ENCODE measurements at places on chromosomes 2 and 18.

DNA sequence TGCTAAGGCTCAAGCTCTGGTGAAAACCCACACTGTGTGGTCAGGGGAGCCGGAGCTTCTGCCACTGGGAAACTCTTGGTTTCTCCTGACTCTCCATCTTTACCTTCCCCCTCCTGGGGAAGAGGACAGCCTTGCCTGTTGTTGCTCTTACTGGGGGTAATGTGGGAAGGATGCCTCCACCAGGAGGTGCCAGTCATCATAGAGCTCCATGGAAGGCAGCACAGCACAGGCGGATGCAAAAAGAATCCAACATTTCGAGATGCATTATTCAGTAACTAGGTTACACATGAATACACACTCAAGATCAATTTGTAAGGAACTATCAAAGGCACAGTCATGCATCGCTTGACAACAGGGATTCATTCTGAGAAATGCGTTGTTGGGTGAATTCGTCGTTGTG, 322.6 kb downstream of the AFF3 start:
- no peak for DNase-seq

- DNase-seq, result no peak
These were observed 3.0 kb upstream of the INPP1 start for GRCh38 chr2:190340369-190340768.

GRCh38 chr2:102114290-102114721, 28.2 kb upstream of the IL1R1 start:
- DNase-seq, result no peak

DNA sequence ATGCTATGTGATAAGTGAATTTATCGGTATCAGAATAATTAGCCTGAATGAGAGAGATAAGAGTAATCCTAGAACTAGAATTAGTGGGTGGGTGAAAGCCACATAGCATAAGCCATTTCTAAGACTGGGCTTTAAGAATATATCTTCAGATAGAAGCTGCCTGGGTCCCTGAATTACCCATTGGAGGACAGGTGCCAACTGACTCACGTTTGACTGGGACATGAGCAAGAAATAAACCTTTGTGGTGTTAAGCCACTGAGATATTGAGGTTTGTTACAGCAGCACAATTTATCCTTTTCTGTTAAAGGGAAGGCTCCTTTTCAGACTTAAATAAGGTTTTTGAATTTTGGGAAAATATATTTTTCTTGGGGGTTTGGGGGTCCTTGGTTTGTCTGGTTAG, 95.9 kb downstream of the POLE4 start:
- no peak for DNase-seq

DNA sequence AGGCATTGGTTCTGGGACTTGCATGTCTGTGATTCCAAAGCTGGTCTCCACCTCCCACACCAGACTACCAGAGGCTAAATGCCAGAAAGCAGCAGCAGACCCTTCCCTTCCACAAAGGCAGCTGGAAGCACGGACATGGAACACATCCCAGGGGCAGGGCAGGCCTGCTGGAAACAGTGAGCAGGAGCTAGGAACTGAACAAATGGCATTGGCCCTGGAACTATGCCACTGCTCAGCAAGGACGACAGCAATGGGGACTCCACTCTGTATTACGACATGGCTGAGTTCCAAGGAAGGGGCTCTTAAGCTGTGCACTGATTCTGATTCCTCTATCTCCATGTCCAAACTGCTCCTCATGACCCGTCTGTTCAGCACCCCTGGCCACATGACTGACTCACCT, 77.8 kb upstream of the TFCP2L1 start:
- DNase-seq, result no peak

DNA sequence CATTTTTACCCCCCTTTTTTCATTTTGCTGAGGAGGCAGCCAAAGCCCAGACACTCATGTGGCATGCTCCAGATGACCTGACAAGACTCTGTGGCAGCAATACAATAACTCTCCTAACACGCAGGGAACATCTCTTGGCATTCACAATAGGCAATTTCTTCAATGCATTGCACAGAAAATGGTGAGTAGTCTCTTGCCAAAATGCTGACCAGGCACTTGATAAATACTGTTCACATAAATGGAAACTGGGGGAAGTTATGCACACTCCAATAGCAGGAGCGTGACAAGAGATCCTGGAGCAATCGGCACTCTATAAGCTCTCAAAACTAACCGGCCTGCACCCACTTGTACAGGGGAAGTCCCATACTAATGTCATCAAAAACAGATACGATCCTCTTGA, 66.3 kb downstream of the NBAS start:
- DNase-seq, result no peak

DNA sequence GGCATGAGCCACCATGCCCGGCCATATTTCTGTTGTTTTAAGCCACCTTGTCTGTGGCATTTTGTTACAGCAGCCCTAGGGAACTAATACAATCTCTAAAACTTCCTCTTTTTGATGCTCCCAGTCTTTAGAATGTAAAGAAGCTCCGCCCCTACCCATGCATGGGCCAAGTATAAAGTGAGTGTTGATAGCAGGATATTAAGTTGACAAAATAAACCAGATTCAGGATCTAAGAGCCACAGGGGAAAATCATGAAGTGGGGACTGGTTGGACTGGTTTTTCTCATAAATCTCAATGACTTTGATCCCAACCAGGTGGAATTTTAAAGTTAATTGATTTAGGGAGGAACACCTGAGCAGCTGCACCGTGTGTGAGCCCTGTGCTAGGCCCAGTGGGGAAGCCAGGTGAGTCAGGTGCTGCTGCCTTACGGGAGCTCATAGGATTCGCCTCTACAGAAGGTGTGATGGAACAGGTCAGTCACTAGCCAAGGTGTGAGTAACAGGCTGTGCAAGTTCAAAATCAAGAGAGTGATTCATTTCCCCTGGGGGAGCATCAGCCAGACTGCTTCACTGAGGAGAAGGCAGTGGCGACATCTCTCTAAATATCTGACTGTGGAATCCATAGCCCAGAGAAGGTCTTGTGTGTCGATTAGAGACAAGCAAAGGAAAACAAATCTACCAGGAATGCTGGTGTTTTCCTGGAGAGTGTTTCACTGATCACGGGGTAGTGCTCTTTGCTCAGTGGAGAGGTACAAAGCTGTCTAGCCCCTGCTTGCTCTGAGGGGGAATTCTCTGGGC, 63.0 kb upstream of the MSH2 start:
- peak; percentile 79 for DNase-seq

- DNase-seq, result no peak
These were observed 217 bp downstream of the PXDN start for GRCh38 chr2:1744151-1744445.

DNA sequence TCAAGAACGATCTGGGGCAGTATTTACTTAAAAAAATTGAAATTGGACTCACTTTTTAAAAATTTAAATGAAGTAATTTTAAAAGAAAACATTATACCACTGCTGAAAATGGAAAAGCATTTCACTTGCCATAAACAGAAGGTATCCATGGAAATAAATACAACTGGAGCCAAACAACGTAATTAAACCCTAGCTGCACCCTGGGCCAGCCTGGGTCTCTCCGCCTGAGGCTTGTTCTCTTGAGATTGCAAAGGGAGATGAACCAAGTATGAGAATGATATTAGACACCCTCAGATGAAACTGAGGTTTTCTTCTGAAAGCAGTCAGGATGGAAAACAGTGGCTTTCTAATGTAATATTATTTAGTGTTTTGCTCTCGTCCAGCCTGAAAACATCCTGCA, 264.4 kb downstream of the KCNE4 start:
- no peak for DNase-seq

- DNase-seq, result no peak
These were observed 32.5 kb upstream of the SOS1 start for GRCh38 chr2:39153312-39153711.

DNA sequence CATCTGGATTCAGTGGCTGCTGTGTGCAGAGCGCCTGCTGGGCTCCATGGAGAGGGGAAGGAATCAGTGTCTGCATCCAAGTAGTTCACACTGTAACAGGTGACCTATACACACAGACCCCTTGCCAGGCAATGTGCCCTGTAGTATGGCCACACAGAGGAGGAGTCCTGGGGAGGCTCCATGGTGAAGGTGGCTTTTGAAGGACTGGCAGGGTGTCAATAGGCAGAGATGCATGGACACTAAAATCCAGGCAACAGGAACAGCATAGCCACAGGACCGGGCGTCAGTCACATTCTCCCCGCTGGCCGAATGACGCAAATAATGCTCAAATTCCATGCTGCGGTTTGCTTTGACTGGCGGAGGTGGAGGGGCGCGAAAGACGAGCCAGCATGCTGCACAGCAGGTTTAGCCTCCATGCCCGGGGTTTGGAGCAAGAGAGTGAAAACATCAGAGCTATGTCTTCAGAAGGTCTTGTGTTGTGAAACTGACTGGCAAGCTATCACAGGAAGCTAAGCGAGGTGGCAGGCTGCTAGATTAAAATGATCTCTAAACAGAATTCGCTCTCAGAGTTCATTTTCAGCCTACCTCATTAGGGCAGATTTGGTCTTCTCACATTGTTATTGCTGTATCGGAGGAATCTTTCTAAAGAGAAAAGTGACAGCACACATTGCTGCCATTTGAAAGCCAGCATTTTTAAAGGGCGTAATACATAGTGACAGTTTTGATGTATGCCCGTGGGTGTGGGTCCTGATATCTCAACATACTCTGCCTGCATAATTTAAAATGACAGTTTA, 1.2 kb upstream of the CHMP1B start:
- no peak for DNase-seq

GRCh38 chr2:173196638-173197037, 121.0 kb downstream of the MAP3K20 start:
- no peak for DNase-seq

GRCh38 chr2:7190587-7191324, 273.5 kb downstream of the RNF144A start:
- no peak for DNase-seq

DNA sequence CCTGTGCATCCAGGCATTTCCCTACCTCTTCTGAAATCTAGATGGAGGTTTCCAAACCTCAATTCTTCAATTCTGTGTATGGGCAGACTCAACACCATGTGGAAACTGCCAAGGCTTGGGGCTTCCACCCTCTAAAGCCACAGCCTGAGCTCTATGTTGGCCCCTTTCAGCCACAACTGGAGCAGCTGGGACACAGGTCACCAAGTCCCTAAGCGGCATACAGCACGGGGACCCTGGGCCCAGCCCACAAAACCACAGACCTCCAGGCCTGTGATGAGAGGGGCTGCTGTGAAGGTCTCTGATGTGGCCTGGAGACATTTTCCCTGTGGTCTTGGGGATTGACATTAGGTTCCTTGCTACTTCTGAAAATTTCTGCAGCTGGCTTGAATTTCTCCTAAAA, 255.4 kb downstream of the TDRD15 start:
- no peak for DNase-seq

- peak; percentile 58 for DNase-seq
These were observed 106.4 kb downstream of the KCNH7 start for GRCh38 chr2:162731917-162732804.

GRCh38 chr2:200220251-200220650, 86.2 kb upstream of the SPATS2L start:
- DNase-seq, result no peak

GRCh38 chr18:44758861-44759631, 78.4 kb downstream of the SETBP1 start:
- no peak for DNase-seq

GRCh38 chr2:238790833-238791230, 57.1 kb upstream of the TWIST2 start:
- no peak for DNase-seq

DNA sequence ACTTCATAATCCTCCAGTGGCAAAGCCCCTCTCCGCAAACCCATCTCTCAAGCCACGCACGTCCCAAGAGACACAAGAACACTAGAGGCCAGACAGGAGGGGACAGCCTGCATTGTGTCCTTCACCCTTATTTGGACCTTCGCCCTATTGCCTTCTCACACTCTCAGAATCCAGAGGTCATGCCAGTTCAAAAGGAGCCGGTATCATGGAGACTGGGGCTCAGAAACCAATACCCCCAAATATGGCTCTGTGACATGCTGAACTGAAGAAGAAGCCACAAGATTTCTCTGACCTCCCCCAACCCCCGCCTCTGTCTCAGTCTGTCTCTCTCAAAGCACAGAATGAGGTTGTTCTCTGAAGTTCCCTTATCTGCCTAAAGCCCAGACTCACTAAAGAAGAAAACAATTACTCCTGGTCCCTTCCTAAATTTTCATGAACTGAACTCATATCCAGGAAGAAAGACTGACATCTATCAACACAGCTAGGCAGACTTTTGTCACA, 19.2 kb upstream of the SPATA3 start:
- DNase-seq, result no peak

DNA sequence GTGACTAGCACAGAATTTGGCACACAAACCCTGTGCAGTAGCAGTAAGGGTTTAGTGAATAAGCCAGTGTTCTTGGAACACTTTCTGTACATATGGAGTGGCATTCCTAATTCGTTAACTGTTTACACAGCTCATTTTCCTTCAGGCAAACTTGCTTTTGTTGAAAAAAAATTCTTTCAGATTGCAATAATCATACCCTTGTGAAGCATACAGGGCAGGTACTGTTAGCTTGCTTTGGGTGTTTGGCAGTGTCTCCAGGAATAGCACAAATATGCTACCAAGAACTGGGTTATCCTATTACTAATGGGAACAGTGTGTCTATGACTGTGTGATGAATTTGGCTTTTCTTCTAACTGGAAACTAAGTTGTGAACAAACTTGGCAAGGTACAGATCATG, 33.4 kb downstream of the UGP2 start:
- no peak for DNase-seq

DNA sequence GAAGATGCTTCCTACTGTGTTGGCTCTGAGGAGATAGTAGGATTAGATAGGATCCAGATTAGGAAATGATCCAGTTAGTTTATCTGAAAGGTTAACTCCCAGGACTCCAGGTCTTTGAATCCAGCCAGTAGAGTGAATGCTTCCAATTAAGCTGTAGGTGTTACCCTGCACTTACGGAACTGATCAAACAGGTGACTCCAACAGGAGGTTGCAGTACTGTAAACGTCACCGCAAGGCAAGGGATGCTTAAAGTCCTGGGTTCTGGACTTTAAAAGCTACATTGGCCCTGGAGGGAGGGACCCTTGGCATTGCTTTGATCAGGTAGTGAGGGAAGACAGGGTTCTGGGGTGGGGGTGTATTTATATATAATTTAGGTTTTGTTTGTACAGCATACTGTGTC, 5.6 kb downstream of the LGALSL start:
- DNase-seq, result no peak

DNA sequence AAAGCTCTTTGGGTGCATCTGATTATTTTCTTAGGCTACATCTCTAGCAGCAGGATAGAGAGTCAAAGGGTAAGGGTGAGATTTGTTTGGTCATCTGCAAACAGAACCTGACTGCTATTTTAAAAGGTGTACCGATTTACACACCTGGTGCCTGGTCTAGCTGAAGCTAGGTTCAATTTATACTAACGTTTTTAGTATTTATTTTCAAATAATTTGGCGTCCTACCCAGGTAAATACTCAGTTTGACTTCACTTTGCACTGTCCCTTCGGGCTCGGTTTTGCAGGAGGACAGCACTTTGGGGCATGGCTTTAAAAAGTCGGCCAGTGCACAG, 683 bp downstream of the PTRHD1 start:
- no peak for DNase-seq

Data from NCI-H774 (cell line).